ENCODE measurements at places on chromosomes 5 and 9.

DNA sequence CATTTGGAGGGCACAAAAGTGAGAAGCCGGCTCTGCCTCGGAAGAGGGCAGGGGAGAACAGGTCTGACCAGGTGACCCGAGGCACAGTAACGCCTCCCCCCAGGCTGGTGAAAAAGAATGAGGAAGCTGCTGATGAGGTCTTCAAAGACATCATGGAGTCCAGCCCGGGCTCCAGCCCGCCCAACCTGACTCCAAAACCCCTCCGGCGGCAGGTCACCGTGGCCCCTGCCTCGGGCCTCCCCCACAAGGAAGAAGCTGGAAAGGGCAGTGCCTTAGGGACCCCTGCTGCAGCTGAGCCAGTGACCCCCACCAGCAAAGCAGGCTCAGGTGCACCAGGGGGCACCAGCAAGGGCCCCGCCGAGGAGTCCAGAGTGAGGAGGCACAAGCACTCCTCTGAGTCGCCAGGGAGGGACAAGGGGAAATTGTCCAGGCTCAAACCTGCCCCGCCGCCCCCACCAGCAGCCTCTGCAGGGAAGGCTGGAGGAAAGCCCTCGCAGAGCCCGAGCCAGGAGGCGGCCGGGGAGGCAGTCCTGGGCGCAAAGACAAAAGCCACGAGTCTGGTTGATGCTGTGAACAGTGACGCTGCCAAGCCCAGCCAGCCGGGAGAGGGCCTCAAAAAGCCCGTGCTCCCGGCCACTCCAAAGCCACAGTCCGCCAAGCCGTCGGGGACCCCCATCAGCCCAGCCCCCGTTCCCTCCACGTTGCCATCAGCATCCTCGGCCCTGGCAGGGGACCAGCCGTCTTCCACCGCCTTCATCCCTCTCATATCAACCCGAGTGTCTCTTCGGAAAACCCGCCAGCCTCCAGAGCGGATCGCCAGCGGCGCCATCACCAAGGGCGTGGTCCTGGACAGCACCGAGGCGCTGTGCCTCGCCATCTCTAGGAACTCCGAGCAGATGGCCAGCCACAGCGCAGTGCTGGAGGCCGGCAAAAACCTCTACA, 11.8 kb downstream of the QRFP start:
- no peak for DNase-seq

GRCh38 chr5:56356121-56356835, 123.1 kb upstream of the ANKRD55 start:
- DNase-seq = no peak

- no peak for DNase-seq
Observed at GRCh38 chr5:6430418-6431028, 18.1 kb upstream of the UBE2QL1 start.

GRCh38 chr5:2759696-2760461, 8.4 kb upstream of the IRX2 start:
- no peak for DNase-seq

- no peak for DNase-seq
Observed at GRCh38 chr9:135242406-135242805, 154.9 kb downstream of the OLFM1 start.

- no peak for DNase-seq
Observed at GRCh38 chr5:24272741-24273140, 372.0 kb downstream of the CDH10 start.

- peak; percentile 34 for DNase-seq
Observed at GRCh38 chr5:153445875-153446579, 44.4 kb upstream of the GRIA1 start.

DNA sequence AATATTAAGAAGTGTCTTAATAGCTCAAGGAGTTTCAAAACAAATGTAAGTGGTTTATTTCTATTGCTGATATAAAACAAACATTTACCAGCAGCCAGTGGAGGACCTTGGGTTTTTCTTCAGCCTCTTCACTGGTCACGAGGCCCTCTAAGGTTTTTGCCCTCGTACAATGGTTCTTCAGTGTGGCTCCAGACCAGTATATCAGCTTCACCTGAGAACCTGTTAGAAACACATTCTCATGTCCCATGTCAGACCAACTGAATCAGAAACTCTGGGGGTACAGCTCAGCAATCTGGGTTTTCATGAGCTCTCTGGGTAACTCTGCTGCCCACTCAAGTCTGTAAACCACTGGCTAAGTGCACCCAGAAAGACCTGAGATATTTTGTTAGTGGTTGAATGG, 12.9 kb downstream of the WWC1 start:
- DNase-seq = no peak

- no peak for DNase-seq
Observed at GRCh38 chr5:15694696-15695214, 194.8 kb downstream of the FBXL7 start.

DNA sequence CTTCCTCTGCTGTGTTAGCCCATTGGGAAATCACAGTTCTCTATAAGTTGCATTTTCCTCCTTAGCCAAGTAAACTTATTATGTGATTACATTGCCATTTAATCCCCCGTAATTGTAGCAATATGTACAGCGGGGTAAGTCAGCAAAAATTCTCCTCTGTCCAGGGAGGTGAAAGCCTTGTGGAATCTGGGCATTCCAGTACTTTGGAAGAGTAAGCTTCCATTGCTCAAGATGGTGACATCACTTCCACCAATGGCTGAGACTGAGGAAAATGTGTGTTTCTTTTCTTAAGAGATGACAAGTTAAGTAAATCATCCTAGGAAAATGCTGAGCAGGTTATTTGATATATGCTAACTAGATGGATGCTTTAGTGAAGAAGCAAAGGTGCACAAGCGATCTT, 436.7 kb downstream of the CETN3 start:
- DNase-seq = no peak

DNA sequence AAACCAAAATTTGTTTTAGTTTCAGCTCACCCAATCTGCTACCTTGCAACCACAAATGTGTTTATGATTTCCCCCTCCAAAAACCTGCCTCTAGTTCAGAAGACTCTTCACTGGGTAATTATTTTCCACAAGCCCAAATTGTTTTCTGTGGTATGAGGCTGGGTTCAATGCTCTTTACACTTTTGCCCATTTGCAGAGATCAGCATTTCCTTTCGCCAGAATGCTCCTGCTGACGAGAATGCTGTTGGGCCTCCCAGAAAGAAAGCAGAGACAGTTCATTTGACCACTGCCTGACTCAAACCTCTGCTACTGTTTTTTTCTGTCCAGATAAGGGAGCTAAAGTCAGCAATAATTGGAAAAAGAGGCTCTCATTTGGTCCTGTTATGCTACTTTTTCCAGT, 427.3 kb downstream of the PDE4D start:
- DNase-seq = no peak

- no peak for DNase-seq
Observed at GRCh38 chr9:137428311-137428630, 5.1 kb downstream of the NOXA1 start.

GRCh38 chr9:4413856-4414255, 76.4 kb upstream of the SLC1A1 start:
- DNase-seq = no peak

- DNase-seq = no peak
Observed at GRCh38 chr9:69143291-69143690, 30.8 kb upstream of the TJP2 start.

DNA sequence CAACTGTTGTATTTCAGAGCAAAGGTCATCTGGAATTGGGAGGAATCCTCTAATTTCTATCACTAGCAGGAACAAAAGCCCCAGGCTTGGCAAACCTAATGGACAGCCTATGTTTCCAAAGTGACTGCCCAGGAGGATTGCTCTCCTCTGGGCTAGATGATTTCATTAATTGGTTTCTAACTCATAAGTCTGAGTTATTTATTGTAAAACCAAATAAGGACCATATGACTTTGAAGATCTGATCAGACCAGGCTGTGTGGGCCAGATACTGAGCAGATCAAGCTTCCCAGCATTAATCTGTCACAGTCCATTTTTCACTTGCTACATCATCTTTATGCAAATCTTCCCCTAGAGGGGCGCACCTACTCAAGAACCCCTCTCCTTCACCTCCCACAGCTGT, 125.2 kb downstream of the PRDM6 start:
- DNase-seq = no peak

DNA sequence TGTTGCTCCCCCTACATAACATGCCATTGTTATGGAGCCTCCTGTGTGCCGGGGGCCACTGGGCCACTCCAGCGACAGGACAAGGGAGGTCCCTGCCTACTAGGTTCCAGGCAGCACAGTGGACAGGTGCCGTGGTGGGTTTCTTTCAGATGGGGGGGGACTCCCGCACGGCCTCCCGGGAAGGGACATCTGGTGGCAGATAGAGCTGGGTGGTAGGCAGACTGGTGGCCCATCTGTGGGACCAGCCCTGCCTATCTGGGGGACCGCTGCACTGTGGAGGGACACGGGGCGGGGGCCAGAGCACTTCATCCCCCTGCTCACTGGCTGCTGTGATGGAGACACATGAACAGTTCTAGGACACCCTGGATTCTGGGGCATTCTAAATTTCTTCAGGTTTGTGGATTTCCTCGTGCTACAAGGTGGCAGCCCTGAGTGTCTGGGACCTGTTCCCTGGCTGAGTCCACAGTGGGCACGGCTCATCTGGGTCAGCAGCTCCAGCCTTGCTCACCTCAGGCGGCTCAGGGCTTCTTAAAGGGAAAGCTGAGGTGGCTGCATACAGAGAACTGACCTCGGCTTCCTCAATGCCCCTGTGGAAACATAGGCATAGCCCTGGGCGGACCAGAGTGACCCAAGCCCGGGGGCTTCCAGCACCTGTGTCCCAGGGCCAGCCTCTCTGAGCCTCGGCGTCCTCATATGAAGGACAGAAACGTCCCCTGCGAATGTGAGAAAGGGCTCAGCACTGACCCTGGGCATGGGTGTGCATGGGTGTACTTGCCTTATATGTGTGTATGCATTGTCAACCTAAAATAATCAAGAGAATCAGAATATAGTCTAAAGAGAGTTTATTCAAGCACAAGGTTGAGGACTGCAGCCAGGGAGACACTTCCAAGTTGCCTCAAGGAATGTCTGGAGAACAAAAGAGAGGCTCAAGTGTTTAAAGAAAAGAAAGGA, 22.5 kb downstream of the FGD3 start:
- DNase-seq = no peak

DNA sequence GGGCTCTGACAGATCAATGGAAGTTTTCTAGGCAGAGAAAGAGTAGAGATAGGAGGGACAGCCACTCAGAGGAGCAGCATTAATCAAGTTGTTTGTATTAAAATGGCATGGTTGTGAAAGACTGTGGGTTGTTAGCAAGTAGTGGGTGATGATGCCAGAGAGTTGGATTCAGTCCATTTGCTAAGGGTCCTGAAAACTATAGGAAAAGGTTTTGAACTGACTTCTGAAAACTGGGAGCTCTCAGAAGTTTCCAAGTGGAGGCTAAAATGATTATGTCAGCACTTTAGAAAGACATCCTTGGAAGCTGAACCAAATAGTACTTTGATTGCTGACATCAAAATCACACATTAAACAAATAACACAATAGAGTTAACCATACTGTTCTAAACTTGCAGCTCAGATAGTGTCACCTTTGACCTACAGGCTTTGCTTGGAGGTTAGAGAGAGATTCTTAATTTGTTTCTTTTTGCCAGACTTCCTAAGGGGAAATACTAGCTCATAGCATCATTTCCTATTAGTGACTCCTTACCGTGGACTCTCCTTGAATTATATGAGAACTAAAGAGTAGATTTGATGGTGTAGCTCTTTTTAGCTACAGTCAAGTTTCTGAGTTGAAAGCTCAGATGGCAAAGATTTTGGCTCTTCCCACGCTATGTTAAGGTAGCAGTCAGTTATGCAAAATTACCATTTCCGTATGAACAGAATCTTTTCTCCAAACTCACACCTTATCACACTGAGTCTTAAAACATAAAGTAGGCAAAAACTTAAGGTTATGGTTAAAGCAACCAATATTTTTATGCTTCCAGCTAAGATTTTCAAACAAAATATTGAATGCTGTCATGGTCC, 277.1 kb downstream of the NR3C1 start:
- no peak for DNase-seq

- DNase-seq = no peak
Observed at GRCh38 chr5:127187706-127188105, 102.9 kb upstream of the MEGF10 start.

DNA sequence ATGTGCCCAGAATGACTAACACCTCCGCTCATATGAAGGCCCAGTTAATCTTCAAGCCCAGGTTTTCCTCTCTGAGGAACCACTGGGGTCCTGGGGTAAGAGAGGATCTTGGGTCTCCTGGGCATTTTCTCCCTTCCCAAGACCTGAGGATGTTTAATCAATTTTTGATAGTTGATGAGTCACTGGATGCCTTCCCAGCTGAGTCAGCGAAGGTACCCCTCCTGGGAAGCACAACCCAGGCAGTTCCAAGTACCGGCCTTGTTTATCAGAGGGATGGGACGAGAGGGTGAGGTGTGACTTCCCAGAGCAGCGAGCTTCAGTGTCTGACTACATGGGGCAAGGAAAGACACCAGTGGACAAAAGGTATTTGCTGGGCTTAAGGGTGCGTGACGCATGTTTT, 119.6 kb upstream of the IL12B start:
- no peak for DNase-seq

DNA sequence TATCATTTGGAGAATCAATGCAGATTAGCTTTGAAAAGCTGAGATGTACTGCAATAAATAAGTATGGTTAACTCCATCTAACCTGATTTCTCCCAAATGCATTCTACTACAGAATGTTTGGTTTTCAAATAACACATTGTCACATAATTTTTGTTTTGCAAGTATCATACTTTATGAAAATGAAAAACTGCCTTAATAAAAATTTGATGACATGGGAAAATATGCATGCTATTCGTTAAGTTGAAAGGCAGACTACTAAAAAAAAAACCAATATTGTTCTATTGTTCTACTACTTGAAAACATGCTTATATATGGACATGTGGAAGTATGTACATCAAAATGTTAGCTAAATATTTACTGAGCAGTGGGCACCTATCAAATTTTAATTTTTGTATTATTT, 668.9 kb downstream of the HTR1A start:
- DNase-seq = no peak

- no peak for DNase-seq
Observed at GRCh38 chr5:122435234-122435633, 123.2 kb downstream of the SNCAIP start.
